ENCODE measurements at places on chromosomes 7 and 10.

DNA sequence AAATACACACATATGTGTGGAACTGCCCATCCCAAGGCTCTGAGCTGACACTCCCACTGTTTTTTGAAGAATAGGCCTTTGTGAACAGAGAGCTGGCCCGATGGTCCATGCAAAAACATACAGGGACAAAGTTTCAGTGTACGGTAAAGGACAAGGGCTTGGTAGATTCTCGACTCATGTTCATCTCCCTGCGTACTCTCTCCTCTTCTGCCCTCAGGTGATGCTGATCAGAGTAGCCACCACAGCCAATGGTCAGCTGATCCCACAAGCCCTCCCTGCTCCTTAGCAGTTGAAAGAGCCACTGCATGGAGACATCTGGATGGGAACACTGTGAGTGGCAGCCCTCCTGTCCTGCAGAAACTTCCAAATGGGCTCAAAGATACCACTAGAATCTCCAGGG is 23.1 kb upstream of the C10orf71 start:
- no peak for DNase-seq

DNA sequence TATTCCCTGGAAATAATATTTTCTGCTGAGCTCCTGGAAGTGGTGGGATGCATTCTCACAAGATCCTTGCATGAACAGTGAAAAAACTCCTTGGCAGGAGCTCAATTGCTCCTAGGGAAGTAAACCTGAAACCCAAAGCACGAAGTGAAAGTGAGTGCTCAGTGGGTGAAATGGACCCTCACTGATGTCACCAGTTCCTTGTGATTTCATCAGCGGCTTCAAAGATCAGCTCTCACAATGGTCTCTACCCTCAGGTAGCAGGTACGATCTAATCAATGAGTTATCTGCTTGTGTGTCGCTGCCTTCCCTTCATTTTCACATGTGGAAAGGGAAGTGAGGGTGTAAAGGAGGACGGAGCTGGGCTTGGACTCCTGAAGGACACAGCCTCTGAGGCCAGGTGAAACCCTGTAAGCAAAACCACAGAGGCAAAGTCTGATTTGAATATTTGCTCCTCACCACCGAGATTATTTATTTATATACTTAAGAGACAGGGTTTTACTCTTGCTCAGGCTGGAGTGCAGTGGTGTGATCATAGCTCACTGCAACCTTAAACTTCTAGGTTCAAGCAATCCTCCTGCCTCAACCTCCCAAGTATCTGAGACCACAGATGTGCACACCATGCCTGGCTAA is 255.4 kb upstream of the LYZL1 start:
- DNase-seq: no peak

DNA sequence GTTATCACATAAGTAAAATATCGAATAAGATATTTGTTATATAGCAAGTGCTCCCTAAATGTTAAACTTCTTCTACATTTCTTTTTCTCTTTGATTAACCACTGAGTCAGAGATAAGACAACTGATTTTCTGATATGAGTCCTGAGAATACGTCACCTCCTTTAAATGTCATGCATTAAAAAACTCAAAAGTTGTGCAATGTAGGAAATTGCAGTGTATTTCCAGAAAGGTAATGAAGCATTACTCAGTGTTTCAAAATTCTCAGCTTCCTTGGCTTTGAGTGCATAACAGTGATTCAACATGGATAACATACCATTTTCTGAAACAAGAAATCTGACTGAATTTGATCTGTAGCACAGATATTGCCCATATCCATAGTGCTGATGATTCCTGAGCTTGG is 155.8 kb downstream of the BMPER start:
- DNase-seq: no peak

GRCh38 chr10:45373576-45374349 is at the start of gene ALOX5:
Gene ALOX5, plus strand, starts transcription at chr10:45374216. Its CDS starts 64 bp downstream, at chr10:45374280.
- peak; percentile 60 for DNase-seq

DNA sequence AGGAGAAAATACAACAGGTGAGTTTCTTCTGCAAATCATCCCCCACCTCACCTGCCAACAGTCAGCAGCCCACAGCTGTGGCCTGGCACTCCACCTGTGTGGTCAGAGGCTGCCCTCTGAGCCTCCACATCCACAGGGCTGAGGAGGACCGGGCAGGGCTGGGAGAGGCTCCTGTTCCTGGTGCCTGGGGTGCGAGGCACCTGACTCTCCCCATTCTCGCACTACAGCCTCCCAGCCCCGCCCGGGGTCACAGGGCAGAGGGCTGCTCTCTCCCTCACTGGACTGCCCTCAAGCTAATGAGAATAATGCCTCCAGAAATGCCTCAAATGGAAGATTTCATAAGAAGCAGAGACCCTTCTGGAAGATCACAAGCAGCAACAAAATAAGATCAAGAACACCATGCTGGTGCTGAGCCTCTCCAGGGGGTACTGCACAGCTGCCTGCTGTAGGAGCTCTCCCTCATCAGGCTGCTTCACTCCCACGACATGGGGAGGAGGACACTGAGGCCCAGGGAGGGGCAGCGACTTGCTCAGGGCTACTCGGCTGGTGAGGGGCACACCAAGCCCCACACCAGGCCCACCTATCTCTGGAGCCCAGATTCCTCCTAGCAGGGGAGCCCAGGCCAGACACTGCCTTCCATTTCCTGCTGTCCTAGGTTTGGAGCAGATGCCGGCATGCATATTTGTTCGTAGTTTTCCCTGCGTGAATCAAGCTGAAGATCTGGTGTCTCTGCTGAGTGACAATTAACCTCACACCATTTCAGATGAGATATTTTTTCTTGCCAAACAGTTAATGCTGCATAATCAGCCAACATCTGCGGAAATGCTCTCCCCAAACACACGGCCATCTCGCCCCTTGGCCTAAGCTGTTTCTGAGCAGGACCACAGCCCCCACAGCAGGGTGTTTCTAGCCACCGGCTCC is 76.5 kb downstream of the FAM53B start:
- no peak for DNase-seq

DNA sequence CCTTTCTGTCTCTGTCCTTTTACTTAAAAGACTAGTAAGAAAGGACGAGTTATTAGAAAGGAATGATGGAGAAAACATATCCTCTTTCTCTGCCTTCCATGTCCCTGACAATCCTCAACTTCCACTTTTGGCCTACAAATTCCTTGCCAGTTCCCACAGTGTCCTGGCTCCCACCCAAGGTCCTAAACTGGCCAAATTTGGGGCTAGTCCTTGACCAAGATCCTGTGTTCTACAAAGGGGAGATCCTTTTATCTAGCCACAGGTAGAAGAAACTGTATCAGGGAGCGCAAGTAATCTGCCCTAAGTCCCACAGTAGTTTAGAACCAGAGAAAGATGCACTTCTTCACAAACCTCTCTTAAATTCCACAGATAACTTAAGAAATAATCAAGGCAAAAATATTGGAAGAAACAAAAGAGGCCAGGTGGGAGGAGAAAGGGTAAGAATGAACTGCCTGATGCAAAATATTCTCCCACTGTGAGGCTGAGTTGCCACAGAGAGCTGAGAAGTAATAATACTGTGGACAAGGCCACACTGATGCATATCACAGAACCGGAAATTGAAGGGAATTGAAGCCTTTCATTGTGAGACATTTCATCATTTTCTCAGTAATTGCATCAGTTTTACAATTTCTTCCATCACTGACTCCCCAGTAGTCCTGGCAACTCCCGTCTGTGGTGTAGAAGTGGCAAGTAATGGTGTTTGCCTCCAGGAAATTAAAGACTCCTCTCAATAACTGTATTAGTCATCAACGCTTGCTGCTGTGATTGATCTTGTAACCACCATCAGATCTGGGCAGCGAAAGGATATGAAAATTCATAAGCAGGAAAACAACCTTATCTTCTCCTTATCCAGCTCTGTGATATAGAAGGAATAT is 47.2 kb downstream of the DNAJC12 start:
- no peak for DNase-seq

DNA sequence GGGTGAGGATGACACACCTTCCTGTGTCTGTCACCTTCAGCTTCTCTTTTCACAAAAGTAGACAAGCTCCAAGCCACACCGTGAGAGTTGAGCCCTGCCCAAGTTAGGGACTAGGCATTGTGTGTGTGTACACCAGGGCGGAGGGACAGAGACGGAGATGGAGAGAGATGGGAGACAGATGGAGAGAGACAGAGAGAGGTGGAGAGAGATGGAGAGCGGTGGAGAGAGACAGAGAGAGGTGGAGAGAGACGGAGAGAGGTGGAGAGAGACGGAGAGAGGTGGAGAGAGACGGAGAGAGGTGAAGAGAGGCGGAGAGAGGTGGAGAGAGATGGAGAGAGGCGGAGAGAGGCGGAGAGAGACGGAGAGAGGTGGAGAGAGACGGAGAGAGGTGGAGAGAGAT is 207.0 kb downstream of the DNAJB6 start:
- no peak for DNase-seq

DNA sequence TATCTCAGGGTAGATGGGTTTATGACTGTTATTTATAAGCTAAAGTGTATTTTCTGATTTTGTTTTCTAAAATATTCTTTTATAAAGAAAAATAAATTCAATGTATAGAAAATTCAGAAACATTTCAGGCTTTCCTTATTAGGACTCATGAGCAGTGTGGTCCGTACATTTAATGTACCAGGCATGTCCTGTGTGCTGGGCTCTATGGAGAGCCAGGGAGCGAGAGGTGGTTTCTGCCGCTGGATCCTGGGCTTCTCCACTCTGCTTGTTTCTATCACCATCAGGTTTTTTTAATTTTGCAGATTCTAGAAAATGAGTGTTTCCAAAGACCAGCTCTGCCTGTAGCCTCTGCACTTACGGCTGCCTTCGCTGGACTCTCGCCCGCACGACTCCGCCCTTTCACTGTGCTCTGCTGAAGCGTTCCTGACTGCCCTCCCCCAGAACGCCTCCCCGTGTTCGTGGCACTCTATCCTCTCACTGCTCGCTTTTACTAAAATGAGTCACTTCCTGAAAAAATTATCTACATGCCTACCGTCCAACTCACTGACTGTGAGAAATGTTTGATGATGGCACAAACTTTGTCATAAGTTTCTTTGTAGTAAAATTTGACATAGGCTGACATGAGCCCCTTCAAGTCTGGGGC is 188.5 kb downstream of the ZMYND11 start:
- no peak for DNase-seq

- DNase-seq: peak; percentile 11
Measured at GRCh38 chr7:33423646-33424020, 294.3 kb downstream of the BBS9 start.

DNA sequence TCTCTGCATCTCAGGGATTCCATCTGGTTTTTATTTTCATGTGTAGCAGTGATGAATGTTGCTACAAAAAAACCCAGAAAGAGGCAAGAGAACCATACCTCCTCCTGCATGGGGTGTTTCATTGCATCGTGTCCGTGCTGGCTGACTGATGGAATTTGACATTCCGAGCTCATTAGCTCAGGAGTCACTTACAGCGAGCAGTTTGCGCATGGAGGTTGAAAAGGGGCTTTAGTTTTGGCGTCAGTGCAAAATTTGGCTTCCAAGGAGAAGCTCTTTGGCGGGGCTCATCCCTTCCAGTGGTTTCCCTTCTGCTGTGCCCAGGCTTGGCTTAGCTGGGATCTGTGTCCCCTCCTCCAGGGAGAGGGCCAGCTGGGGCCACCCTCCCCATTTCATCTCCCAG is 25.8 kb downstream of the EMX2 start:
- DNase-seq: no peak

GRCh38 chr7:123828805-123829204 is 16.2 kb upstream of the HYAL4 start:
- no peak for DNase-seq

DNA sequence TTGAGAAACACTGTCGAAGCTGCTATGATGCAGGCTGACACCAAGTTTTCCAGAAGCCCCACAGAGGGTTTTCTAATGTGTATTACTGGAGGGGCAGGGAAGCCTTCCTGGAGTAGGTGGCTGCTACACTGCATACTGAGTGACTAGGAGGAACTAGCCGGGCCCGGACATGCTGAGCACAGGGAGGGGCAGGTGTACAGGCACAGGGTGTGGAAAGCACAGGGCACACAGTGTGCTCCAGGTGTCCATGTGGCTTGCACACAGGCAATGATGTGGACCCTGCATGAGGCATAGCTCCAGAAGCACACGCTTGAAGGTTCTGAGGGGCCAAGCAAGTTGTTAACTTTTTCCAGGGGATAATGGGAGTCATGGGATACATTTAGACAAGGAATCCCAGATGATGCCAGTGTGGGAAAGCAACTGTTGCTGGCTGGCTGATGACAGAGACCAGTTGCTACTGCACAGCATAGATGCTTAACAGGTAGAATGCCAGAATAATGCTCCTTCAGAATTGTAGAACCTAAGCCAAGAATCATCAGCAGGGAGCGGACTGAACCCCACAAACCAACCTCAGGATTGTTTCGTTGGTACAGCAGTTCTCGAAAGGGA is 14.6 kb downstream of the DHX32 start:
- DNase-seq: no peak

GRCh38 chr7:37598824-37599223 is 84.7 kb upstream of the GPR141 start:
- no peak for DNase-seq

DNA sequence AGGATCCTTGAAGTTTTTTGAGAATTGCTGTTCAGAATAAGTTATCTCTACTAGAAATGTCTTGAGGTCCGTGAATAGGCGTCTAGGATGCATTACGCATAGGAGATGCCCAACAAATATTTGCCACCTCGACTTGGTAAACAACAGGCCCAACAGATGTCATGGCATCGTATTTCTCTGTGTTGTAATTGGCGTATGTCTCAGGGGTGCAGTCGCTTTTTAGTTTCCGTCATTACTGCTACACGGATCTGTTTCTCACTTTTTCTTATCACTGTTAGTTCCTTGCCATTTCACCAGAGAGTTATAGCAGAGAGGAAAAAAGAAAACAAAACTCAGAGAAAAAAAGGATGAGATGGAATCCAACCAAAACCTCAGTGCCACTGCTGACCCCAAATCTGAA is 73.0 kb upstream of the SFMBT2 start:
- no peak for DNase-seq

- DNase-seq: no peak
Measured at GRCh38 chr7:121442845-121443244, 46.7 kb upstream of the FAM3C start.

- DNase-seq: no peak
Measured at GRCh38 chr7:139455789-139456188, 27.7 kb downstream of the KLRG2 start.

GRCh38 chr10:100735337-100736143 is 9.8 kb upstream of the PAX2 start:
- no peak for DNase-seq

GRCh38 chr10:106857213-106857612 is 307.3 kb downstream of the SORCS1 start:
- DNase-seq: no peak

DNA sequence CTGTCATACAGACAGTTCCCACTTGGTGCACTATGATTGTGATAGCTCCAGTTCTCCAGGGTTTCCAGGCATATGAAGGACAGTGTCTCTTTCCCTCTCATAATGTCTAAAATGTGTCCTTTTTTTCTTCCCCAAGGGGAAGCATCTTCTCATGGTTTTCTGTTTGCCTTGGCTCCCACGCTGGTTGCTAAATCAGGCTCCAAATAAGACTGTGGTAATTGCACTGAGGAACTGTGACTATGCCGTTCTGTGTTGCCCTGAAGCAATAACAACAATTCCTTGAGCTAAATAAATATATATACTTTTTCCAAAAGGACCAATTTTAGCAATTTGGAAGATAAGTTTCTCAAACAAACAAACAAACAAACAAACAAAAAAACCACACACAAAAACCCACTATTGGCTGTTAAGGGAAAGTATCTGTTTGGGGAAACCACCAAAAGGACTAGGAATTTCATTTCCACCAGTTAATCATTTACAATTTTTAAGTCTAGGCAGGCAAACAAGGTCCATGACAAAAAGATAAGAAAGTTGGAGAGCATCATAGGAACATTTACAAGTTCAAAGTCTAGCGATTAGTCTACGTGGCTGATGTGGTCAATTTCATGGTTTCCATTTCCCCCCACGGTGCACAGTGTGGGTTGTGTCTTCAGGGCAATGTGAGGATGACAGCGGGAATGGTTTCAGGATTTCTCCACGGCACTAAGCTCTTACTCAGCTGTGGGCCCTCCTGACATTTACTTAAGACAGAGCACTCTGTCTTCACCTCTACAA is 62.4 kb downstream of the THNSL1 start:
- no peak for DNase-seq

All from BE2C (cell line).